Brain (organoid and tissue), 16 donors: ENCODE measurements at places on chromosomes 11 and 22.

- no peak for DNase-seq
Measured at GRCh38 chr11:30365793-30366517, 43.1 kb downstream of the ARL14EP start.

- DNase-seq = peak; percentile 66
Measured at GRCh38 chr22:44331881-44332714, 19.3 kb upstream of the SHISAL1 start.

GRCh38 chr11:68503792-68504191 lies 43.2 kb downstream of the PPP6R3 start:
- no peak for DNase-seq

- peak; percentile 69 for DNase-seq
Measured at GRCh38 chr22:44357966-44358465, 45.3 kb upstream of the SHISAL1 start.

DNA sequence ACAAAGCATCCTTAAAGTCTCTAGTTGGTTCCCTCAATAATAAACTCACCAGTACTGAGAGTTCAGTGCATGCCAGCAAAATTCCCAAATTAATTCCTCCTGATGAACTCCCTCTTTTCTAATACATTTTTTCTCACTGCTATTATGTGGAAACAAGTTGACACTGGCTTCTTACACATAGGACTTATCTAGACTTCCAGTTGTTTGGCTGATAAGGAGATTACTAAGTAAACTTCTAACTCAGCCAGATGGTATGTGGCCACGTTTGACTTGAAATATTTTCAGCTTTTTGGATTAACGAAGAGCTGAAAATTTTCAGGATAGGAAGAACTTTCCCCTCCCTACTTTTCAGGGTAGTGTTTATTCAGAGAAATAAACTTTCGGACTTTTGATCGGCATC lies 1154.2 kb upstream of the TENM4 start:
- no peak for DNase-seq

- no peak for DNase-seq
Measured at GRCh38 chr22:27436591-27436990, 365.0 kb downstream of the MN1 start.

DNA sequence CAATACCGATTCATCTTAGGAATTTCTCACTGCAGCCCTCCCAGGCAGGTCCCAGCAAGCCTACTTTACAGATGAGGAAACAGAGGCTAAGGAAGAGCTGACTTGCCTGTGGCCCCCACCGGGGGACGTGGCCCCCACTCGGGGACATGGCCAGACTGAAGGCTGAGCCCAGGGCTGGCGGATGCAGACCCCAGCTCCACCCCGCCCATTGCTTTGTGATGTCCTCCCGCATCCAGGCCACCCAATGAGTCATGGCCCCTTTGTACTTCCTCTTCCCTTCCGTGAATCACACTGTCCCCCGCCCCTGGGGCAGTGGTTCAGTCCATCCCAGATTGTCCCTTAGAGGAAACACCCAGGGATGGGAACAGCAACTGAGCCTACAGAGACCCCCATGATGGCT lies 116.0 kb upstream of the ANO1 start:
- DNase-seq = no peak

DNA sequence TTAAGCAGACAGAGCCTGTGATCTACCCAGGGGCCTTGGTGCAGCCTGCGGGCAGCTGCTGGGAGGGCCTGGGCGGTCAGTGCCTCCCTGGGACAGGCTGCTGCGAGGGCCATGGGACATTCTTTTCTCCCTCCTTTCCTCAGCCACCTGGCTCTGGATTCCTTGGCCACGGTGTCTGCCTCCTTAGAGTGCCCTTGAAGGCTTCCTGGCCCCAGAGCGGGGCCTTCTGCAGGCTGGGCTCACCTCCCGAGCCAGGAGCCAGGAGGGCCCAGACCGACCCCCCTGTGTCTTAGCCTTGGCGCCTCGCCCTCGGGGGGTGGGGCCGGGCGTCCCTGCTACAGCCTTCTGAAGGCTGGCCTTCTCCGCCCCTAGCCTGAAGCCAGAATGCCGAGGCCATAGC lies 231.2 kb downstream of the TBC1D22A start:
- no peak for DNase-seq

- DNase-seq = no peak
Measured at GRCh38 chr11:130725421-130726233, 190.7 kb downstream of the SNX19 start.

DNA sequence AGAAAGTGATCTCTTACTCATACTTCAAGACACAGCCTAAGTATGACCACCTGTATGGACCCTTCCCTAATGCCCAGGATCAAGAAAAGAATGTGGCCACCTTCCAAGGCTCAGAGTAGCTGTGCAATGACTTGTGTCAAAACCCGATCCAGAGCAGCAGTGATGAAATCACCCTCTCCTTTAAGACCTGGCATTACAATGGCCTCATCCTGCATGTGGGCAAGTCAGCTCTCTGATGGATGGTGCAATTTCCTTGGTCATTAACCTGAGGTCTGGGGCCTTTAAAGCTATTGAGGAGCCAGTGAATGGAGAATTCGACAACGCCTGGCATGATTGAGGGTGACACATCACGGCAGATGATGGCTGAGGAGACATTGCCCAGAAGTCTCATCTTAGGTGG lies 9.1 kb upstream of the TUBA8 start:
- no peak for DNase-seq

GRCh38 chr22:31618057-31618456 lies 44.0 kb downstream of the PISD start:
- DNase-seq = no peak

- peak; percentile 73 for DNase-seq
Measured at GRCh38 chr22:25853501-25854284, 111.7 kb downstream of the MYO18B start.

DNA sequence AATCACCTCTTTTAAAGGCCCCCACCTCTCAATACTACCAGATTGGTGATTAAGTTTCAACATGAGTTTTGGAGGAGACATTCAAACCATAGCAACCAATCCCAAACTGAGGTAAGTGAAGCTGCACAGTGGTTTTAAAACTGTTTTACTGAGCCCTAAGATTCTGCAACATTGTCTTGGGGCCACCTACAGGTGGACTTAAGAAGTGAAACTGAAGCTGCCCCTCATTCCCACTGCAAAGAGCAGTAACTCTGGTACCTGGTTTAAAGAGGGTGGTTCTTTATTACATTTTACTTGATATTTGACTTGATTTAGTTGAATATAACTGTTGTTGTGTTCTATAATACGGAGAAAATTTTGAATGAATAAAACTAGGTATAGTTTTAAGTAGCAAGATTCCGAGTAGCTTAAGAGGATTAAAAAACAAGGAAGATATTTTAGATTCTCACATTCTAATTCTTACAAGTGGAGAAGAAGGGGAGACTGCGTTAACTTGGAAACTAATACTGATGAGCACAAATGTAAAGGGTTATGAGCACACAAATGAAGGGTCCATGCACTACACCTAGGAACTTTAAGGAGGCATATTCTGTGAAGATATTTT lies 26.7 kb downstream of the SYT9 start:
- DNase-seq = peak; percentile 18

GRCh38 chr11:130405428-130405827 lies 23.0 kb downstream of the ADAMTS8 start:
- no peak for DNase-seq

DNA sequence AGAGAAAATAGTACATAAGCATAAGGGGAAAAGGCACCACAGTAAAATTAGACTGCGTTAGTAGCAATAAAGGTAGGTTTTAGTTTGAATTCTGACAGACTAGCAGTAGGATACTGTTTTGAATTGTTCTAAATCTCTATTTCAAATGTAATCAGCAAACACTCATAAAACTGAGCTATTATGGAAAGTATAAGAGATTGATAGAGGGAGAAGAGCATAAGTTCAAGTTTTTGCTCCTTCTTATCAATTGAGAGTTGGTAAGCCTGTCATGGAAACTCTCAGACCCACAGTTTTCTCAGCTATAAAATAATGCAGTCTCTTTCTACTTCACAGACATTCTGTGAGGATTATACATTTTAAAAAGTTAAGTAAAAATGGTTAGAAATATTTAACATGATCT lies 840.2 kb upstream of the CNTN5 start:
- peak; percentile 28 for DNase-seq

DNA sequence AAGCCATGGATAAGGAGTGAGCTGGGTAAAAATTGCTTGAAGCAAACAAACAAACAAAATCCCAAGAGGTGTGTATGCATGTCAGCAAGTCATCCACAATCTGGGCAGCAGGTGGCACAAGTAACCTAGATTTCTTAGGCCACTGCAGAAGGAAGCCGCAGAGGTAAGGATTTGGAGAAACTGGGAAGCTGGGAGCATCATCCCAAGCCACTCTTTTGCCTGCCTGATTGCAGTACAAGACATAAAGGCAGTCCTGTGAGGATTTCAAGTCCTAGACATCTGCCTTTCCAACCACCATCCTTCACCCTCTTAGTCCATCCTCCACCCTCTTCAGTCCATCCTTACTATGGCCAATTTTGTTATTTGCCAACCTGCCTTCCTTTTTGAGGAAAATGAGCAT lies 67.2 kb upstream of the BMAL1 start:
- peak; percentile 89 for DNase-seq
